ENCODE measurements at places on chromosomes 4 and X.

DNA sequence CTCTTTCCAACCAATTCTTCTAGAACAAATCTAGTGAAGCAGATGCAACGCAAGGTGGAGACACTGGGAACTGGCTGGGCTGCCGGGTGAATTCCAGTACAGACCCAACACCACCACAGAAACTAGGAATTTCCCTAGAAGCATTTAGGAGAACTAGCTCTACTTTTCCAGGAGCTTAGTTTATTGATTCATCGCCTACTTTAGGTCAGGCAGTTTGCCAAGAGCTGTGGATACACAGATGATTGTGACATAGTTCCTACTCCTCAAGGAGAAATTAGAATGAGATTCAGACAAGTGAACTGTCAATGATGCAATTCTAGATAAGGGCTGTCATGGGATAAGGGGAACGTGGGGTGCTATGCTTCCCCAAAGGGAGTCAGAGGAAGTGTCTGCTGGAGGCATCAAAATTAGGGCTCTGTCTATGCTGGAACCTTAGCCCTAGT lies 350.0 kb downstream of the CAMK2D start:
- no peak for DNase-seq

- DNase-seq: no peak
Observed at GRCh38 chr4:126937846-126938422, 694.8 kb upstream of the INTU start.

DNA sequence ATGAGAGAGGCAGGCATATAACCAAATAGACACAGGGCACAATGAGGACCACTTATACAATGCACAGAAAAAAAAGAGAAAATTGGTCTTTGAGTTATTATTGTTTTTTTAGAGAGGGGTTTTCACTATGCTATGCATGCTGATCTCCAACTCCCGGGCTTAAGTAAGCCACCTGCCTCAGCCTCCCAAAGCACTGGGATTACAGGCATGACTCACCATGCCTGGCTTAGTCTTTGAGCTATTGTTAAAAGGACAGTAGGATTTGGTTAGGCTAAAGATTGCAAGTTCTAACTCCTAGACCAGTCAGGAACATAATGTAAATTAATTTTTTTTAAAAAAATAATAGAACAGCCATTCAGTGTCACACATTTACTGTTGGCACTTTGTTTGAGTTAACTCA lies 340.1 kb downstream of the GPAT3 start:
- DNase-seq: no peak

GRCh38 chrX:87636533-87636932 lies 118.9 kb downstream of the KLHL4 start:
- no peak for DNase-seq

- no peak for DNase-seq
Observed at GRCh38 chrX:120761810-120762209, 113.9 kb downstream of the CT47B1 start.

DNA sequence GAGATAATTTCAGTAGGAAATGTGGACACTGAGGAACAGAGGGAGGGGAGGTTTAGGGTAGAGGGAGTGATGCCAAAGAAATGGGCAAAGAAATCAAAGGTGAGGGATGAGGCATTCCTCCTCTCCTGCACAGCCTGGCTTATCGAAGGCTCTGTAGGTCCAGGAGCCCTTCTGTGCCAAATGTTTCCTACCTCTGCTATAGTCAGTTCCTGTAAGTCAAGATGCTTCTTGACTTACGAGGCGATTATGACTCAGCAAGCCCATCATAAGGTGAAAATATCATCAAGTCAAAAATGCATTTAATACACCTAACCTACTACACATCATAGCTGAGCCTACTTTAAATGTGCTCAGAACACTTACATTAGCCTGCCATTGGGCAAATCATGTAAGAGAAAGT lies 60.0 kb upstream of the ARHGAP24 start:
- DNase-seq: no peak

- DNase-seq: no peak
Observed at GRCh38 chrX:79366556-79366872, 620 bp downstream of the ITM2A start.

DNA sequence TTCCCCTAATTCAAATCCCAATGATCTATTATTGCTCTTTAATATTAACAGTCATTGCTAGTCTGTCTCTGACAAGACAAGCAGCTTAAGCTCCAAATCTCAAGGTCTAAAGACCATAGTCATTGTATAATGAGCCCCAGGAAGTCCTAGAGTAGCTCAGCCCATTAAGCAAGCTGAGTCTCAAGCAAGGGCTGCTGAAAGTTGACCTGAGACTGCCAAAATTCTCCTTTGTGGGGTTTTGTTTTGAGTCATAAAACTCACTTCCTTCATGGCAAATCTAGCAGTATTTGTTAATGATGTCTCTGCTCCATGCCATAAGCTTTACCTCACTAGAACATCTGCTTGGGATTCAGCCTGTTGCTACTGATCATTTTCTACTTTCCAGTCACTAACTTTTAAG lies 313.2 kb downstream of the ANTXR2 start:
- no peak for DNase-seq

DNA sequence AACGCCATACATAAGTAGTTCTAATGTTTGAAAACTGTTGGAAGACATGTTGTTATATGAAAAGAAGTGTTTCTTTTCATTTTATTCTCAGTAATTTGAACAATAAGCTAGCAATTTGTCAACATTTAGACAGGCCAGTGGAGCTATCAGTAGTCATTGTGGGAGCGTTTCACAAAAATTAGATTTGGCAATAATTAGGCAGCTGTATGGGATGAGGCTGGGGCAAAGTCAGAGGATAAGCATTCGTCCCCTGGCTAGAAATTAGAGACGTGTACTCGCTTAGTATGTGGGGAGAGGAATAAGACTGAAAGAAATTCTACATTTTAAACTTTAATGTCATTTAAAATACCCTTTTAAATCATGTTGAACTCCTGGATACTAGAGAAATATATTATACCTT lies 70.6 kb downstream of the TMEM144 start:
- no peak for DNase-seq

- no peak for DNase-seq
Observed at GRCh38 chrX:17038681-17039161, 92.3 kb downstream of the REPS2 start.

DNA sequence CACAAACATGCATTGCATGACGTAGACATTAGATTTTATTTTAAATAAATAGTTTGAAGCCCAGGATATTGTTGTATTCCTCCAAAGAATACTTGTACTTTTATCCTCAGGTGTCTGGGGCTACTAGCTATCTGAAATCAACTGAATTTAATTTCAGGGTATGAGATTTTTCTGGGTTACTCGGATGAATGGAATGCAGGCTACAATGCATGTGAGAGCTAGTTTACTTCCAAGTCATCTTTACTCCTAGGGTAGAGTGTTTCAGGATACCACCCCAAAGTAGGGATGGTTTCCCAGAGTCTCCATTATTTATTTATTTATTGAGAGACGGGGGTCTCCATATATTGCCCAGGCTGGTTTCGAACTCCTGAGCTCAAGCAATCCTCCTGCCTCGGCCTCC lies 66.4 kb downstream of the HPRT1 start:
- DNase-seq: no peak

DNA sequence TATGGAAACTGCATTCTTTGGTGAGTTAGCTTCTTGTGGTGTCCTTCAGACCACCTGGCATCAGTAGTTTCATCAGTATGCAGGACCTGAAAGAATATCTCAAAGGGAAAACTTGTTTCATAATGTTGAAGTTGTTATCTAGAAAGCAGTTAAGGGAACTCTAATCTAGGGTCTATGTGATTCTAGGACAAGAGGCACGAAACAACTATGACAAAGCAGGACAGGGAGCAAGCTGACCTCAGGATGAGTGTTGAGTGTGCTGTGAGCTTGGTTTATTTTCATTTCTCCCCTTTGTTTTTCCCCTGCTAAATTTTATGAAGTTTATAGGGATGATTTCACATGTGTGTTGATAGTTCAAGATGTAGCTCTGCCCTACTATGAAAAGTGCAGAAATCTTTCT lies 65.7 kb downstream of the MXRA5 start:
- DNase-seq: no peak

DNA sequence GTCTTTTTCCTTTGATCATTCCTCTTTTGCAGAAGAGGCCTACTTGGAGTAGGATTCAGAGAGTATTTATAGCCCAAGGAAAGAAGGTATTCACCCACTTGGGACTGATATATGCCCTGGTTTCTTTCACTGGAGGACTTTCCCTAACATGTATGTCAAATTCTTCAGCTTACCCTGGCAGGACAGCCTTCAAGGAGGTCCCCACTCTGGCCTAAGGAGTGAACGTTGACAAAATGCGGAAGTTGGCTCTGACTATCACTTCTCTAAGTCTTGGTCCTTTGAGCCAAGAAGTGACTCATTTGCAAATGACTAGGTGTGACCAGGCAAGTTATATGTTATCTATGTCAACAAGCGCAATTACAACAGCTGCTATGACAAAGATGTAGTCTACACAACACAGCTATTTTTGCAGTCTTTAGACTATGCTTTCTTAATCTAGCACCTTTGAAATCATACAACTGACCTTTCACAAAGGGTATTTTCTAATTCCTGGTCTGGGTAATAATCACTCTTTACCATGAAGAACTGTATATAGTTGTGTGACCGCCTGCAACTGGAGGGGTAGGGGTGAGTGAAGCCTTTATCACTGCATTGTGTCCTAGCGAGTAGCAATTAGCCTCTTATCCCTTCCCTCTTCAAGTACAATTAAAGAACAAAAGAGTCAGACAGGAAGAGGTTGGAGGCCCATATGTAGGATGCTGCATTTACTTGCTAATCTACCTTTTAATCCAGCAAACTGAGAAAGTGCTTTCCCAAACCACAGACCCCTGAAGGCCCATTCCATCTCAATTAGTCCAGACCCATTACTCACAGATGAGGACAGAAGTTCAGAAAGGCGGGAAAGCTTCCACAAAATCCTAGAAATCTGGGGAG lies 50.1 kb downstream of the RASGEF1B start:
- DNase-seq: no peak

DNA sequence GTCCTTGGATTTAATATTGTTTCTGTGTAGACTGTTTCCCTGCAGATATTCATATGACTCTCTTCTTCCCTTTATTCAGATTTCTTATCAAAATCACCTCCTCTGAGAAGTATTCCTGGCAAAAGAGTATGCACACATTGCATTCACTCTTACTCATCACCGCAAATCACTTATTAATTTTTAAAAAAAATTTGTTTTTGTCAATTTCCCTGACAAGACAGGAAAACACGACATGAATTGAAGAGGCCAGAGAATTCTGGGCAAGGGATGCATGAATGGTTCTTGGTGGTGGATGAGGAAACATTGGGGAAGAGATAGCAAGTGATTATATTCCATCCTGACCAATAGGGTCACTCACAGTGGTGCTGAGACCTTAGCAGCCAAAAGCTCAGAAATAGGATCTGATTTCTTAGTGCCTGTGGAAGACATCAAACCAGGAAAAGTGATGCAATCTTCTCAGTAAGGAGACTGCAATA lies 522.5 kb upstream of the AGA start:
- no peak for DNase-seq

DNA sequence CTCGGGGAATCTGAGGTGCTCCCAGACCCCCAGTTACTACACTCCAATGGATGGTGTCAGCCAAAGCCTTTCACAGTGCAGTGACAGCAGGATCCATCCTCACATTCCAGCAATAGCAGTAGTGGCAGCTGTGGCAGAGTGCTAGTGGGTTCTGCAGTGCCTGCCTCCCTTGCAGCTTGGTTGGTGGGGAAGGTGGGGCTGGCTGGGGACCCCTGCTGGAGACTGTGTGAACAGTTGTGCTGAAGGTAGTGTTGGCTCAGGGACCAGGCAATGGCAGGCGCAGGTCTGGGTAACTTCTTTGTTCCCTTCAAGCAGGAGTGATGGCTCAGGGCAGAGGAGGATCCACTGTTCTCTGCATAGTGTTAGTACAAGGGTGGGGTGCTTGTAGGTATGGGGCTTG lies 343.7 kb upstream of the TRAM1L1 start:
- DNase-seq: no peak

DNA sequence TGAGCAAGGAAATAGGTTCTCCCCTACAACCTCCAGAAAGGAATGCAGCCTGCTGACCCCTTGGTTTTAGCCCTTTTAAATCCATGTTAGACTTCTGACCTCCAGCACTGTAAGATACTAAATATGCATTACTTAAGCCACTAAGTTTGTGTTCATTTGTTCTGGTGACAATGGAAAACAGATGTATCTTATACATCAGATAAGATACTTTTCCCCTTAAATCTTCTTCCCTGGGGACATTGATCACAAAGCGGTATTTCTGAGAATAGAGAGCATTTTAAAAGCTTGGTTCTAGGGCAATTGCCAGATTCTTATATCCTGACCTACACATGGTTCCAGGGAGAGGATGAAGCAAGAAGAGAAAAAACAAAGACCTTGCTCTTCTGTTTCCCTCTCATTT lies 6.5 kb upstream of the TMEM184C start:
- DNase-seq: no peak

GRCh38 chr4:151691639-151692442 lies 69.0 kb downstream of the GATB start:
- DNase-seq: no peak

DNA sequence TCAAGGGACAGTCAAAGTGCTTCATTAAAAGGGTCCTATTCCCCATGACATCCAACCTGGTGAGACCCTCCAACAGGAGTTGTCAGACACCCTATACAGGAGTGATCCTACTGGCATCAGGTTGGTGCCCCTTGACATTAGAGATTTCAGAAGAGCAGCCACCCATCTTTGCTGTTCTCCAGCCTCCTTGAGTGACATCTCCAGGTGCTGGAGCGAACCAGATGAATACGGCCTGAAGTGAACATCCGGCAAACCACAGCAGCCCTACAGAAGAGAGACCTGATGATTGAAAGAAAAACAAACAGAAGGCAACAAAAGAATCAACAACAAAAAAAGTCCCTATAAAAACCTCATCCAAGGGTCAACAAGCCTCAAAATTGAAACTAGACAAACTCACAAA lies 146.1 kb upstream of the PBDC1 start:
- no peak for DNase-seq

DNA sequence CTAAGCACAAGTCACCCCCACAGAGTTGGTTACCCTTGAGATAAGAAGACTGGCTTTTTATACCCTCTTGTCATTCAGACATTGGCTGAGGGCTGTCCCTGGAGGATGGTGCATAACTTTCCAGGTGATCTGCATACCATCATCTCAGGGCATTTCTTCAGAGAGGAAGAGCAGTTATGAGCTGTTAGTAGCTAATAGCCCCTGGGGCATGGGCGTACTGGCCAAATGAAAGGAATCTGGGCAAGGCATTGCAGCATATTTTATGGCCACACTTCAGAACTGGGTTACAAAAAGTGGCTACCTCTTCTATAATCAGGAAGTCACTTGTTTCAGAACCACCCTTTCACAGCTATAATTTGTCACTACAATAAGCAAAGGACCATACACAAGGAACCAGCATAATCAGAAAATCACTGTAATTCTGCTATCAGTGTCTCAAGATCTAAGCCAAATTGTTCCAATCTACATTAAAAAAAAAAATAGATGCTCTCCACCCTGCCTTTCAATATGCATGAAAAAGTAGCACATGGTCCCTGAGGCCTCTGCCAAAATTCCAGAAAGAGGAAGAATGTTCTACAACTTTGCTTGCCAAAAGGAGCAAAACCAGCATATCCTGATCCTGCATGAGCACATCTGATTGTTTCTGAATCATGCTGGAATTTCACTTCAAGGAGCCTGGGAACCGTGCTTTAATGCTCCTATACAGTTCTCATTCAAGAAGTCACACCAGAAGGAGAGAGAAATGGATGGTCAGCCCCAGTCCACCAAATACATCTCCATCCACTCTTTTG lies 92.0 kb downstream of the TMEM144 start:
- no peak for DNase-seq

Data from stimulated activated CD8-positive, alpha-beta memory T cell treated with anti-CD3 and anti-CD28 coated beads, Interleukin-7, amount 100 ng/mL, for 1 hour (primary cell).